ENCODE measurements at places on chromosomes 1 and 21.

DNA sequence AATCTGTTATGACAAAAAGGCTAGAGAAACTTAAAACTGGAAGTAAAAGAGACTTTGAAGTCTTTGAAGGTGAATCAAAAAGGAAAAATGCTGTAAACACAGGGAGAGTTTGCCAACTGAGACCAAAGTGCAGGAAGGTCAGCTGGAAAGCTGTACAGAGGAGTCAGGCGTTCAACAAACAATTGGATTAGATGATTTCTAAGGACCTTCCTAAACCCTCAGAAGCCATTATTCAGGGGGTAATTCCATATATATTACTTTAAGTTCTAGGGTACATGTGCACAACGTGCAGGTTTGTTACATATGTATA lies 156.8 kb downstream of the ZBTB18 start:
- no peak for DNase-seq

- no peak for DNase-seq
These were observed 12.9 kb downstream of the LRRN2 start for GRCh38 chr1:204672482-204673121.

DNA sequence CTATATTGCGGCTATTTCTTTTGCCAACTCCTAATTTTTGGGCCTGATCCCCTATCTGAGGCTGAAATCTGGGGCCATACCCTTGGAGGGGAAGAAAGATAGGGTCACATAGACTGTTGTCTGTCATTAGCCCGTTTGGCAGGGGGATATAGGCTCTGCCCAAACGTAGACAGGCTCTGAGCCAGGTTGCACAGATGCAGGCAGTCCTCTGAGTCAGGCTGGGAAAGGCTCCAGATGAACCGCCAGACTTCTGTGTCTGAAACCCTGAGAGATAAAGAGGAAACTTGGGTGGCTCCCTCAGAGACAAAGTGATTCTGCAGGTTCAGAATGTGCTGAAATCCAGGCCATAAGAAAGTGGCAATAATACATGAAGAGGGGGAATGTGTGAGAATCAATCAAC lies 4.0 kb upstream of the CAP1 start:
- DNase-seq, result no peak

DNA sequence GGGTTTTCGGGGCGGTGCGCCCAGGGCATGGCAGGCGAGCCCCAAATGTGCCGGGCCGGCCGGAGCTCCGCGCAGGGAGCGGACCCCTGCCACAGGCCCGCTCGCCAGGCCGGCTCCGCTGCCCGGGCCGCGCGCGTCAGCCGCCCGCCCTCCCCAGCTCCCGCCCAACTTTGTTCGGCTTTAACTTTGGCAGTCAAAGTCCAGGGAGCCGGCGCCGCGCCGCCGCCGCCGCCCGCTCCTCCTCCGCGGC lies 488 bp downstream of the SLC35D1 start:
- DNase-seq, result peak; percentile 34

GRCh38 chr1:235714205-235714897 lies 64.8 kb upstream of the GNG4 start:
- no peak for DNase-seq

DNA sequence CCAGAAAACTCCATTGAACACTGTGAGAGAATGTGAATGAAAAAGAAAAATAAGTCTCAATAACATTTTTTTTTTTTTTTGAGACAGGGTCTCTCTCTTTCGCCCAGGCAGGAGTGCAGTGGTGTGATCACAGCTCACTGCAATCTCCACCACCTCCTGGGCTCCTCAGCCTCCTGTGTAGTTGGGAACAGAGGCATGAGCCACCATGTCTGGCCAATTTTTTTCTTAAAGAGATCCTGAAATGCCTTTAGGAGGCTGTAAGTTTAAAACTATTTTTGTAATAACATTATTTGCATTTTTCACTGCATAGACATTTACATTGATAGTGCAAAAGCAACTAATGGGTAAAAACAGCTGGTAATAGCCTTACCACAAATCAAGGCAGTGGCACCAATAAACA lies 35.3 kb downstream of the GDAP2 start:
- no peak for DNase-seq

DNA sequence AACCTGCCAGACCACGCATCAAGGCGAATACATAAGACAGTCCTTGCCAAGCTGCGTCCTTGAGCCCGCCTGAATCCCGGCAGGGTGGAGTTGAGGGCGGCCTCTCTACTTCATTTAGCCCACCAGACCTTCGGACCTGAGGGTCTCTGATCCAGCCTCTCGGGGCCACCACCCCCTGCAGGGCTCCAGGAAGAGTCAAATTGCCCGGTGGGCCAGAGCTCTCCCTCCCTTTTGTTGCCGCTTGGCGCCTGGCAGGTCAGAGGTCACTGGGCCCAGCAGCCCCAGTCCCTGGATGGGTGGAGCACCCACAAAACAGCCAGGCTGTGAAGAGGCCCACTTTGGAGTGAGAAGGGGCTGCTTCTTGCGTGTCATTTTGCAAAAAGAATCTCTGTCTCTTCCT lies 9.0 kb downstream of the GNG4 start:
- no peak for DNase-seq

- DNase-seq, result no peak
These were observed 553 bp upstream of the SLC30A2 start for GRCh38 chr1:26046246-26047095.

All from memory B cell (primary cell).